ENCODE measurements at places on chromosomes 2 and 18. TPM values are rescaled to one million over a fixed set of nuclear protein-coding genes. Genes with fewer than 3 reads are reported as not detected.

The UCN gene
- 0.38 TPM for total RNA-seq

The GPR39 gene
- 0.10 TPM for total RNA-seq

The OR6B2 gene
- total RNA-seq, result not detected

The ABCB11 gene
- 0.98 TPM for total RNA-seq
